ENCODE measurements at places on chromosomes 1 and 21.

GRCh38 chr1:16118706-16119105 is 37.2 kb downstream of the EPHA2 start:
- DNase-seq, result no peak

GRCh38 chr1:30572192-30572591 is 151.2 kb downstream of the MATN1 start:
- DNase-seq, result no peak

GRCh38 chr21:41254090-41254700 is 62.4 kb upstream of the FAM3B start:
- DNase-seq, result no peak

DNA sequence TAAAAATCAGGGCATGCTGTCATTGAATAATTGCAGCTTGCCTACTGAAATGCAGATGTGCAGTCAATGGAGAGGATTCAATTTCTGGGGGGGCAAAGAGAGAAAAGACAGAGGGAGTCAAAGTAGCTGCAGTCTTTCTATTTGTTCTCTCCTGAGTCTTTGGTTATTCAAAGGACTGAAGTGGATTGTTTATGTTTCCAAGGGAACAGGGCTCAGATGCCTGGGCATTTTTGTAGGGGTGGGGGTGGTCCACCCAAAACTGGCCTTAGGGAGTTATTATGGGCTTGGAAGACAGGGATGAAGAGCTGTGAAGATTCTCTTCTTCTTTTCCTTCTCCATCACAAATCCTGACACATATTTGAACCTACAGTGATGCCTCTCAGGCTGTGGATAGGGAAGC is 408.8 kb upstream of the DAB1 start:
- no peak for DNase-seq

GRCh38 chr1:204495078-204495753 is 611 bp upstream of the PIK3C2B start:
- no peak for DNase-seq

DNA sequence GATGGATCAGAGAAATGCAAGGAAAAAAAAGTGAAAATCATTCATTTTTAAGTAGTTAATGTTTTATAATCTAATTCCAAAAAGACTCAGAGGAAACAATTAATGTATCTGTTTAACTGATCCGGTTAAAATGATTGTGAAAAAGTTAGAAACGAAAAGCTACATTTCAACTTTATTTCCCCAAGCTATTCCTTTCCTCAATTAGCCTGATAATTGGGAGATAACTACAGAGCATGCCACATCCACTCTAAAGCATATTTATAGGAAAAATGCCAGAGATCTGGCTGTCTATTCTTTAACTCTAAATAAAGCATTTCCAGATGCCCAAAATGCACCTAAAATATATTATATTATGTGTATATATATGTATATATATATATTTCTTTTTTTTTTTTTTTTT is 35.9 kb upstream of the XPR1 start:
- DNase-seq, result no peak

- no peak for DNase-seq
Measured at GRCh38 chr1:232818040-232818439, 12.8 kb downstream of the MAP10 start.

DNA sequence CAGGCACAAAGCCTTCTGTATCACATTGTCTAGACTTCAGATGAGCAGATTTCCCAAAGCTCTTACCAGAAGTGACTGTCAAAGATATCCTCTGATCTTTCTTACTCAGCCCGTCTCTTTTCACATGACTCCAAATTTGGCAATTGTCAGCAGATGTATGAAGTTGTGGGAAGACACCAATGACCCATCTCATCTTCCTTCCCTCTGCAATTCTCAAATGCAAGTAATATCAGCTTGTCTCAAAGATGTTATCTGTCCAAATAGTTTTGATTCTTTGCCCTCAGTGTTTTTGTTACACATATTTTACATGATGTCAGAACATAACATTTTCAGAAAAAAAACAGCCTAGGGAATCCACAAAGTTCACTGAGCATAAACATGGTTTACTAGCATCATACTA is 45.1 kb upstream of the RGS2 start:
- DNase-seq, result no peak

GRCh38 chr1:43520100-43520778 is 10.4 kb upstream of the PTPRF start:
- no peak for DNase-seq

DNA sequence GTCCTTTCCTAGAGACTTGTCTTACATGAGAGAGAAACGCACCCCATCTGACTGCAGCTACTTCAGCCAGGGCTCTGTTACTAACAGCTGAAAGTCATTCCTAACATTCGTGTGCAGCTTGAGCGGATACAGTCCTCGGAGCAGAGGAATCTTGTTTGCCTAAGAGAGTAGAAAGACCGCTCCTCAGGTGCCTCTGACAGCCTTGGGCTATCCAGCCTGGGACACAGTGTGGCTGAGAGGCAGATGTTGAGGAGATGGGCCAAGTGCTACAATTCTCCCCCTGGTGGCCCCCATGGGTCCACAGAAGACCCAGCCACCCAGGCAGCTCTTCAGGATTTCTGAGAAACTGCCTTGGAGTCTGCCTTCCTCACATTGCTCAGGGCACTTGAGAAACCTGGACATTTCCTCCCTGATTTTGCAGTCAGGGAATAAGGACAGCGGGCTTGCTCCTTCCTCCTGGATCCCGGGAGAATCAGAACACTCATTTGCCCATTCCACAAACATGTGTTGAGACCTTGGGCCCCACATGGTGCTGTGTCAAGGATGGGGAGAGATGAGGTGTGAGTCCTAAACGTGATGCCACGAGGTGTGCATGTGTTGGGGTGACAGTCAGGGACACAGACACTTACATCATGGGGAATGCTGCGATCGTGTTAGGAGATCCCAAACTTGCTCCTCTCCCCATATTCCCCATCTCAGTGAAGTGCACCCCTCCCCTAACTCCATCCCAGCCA is 13.1 kb downstream of the TRIM62 start:
- no peak for DNase-seq

- DNase-seq, result no peak
Measured at GRCh38 chr1:29688471-29689365, 452.4 kb downstream of the PTPRU start.

DNA sequence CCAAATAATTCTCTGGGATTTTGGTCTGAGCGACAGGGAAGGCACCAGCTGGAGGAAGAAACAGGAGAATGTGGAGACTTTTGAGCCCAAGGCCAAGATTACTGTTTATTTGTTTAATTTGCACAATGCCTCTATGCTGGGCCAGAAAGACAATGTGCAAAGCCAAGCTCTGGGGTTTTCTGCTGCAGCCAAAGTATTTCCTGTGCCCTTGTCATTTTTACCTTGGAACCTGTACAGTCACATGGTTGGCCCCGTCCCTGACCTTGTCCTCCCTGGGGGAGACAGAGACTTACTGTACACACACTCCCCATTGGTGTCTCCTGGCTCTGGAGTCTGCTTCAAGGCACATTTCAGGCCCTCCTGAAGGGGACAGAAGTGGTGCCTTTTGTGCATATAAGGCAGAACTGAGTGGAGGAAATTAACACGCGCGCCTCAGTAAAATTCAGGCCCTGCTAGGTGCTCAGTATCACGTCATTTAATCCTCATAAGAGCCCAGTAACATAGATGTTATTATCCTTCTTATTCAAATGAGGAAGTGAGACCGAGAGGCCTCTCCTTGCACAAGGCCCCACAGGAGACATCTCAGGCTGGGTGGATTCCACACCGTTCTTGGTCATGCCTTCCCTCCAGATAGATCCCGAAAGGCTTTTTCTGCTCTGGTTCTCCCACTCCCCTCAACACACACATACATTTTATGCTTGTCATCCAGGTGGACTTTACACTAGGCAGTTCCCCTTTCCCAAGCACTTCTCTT is 21.1 kb downstream of the C1orf115 start:
- no peak for DNase-seq

- DNase-seq, result no peak
Measured at GRCh38 chr1:109901141-109901523, 9.5 kb upstream of the CSF1 start.

DNA sequence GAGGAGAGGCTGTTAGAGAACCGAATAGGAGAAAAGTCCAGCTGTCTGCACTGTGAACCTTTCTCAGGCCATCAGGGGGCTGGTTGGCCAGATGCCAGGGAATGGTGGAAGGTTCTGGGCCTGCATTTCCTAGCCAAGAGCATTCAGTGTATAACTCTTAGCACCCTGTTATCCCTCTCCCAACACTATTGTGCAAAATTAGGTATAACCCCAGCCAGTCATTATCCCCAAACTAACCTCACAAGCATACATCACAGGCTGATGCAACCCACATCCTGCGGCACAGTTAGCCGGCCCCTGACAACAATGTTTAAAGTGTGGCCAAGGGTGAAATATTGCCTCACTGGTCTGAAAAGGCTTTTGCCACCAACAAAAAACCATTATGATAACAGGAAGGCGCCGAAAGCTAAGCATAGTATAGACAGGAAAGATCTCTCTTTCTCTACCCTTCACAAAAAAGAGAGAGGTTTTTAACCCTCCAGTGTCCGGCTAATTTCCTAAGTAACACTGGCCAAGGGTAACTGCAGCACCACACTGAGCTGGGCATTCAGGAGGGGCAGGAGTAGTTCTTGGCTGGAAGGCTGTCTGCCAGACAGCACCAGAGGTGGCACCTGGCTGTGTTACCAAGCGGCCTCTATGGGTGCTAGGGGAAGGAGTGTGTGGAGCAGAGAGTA is 77.3 kb upstream of the BCAR3 start:
- no peak for DNase-seq

DNA sequence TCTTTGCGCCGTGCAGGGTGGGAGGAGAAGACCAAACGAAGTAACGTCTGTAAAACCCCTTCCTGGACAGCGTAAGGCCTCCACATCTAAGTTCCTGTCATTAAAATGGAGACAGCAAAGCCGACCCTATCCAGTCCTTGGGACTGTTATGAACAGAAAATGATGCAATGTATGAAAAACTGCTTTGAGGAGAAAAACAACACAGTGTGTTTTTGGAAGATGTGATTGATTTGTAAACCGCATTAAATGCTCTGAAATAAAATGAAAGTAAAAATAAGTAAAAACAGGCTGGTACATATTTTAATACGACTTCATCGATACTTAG is 827 bp upstream of the URB1 start:
- DNase-seq, result no peak

- DNase-seq, result no peak
Measured at GRCh38 chr1:229155472-229155871, 115.4 kb upstream of the RAB4A start.

GRCh38 chr1:174963529-174964125 is 36.1 kb upstream of the CACYBP start:
- DNase-seq, result no peak

DNA sequence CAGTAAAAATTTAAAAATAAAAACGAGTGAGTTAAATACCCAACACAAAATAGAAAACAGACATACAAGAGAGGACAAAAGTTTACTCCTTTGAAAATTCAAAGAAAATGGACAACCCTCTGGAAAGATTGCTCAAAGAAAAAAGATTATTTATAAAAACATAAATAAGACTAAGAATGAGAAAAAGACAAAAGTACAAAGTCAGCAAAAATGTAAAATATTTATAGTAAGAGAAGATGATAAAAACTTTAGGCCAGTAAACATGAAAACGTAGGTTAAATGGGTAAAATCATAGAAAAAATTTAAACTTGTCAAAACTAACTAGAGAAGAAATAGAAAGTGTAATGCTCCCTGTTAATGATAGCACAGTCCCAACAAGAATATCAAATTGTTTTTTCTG is 31.9 kb upstream of the SLC45A1 start:
- no peak for DNase-seq

GRCh38 chr21:33775100-33775828 is 133.0 kb downstream of the ITSN1 start:
- DNase-seq, result no peak
